ENCODE measurements at places on chromosomes 3 and 15.

- DNase-seq, result no peak
Measured at GRCh38 chr3:133227813-133228212, 172.0 kb upstream of the BFSP2 start.

DNA sequence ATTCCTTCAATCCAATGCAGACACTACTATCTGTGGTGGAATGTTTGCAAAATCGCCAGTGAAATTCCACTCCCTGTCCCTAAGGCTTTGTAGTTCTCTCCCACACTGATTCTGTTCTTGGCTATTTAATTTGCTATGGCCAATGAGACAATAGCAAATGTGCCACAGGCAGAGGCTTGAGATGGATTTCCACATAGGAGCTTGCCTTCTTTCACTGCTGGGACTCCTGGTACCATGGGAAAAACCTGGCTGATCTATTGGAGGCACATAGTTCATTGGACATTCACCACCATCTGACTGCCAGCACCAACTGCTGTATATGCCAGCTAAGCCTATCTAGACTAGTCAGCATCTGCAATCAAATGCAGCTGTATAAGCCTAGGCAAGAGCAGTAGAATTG is 103.8 kb downstream of the NR1D2 start:
- DNase-seq, result peak; percentile 20

DNA sequence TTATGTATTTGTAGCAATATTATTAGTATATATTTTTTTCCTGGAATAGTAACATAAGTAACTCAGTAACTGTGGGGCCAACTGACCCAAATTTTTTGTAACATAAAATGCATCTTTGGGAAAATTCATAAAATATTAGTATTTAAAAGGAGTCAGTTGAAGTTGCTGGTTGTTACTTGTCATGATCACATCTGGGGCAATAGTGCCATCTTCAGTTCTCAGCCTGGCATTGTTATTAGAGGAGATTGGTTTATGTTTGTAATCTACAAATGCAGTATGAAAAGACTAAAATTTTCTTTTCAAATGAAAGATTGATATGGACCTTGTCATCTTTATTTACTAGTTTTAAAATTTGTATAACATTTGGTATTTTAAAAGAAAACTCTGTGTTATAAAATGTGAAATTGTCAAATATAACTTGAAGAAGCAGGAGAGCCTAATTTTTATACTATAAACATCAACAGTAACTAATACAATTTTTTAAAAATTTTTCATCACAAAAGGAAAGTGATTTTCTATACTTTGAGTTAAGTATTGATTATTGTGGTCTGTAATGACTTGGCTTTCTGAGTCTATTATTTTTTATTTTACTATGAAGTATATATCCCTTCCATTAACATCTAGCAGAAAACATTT is 38.8 kb upstream of the MLF1 start:
- peak; percentile 56 for DNase-seq

GRCh38 chr3:129304146-129304961 is 25.7 kb downstream of the HMCES start:
- DNase-seq, result no peak

DNA sequence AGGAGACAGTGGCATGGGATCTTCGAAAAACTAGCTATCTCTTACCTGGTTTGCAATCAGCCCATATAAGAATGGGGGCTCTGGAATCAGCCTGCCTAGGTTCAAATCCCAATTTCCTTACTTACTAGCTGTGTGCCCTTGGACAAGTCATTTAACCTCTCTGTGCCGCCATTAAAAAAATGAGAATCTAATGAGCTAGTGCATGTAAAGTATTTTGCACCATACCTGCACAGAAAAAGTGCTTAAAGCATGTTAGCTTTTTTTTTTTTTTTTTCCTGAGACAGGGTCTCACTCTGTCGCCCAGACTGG is 181.8 kb downstream of the SHQ1 start:
- DNase-seq, result no peak

Measured in fibroblast of upper back skin (primary cell).